Mucosa of descending colon (tissue), 3 donors: ENCODE measurements at places on chromosomes 7 and 10. TPM values are rescaled to one million over a fixed set of nuclear protein-coding genes. Genes with fewer than 3 reads are reported as not detected.

The MYH16 gene
- total RNA-seq = not detected

The WDR86 gene
- 0.38 TPM for total RNA-seq

GRCh38 chr7:29297194-29297890 is 102.8 kb downstream of the CHN2 start:
- DNase-seq = no peak

DNA sequence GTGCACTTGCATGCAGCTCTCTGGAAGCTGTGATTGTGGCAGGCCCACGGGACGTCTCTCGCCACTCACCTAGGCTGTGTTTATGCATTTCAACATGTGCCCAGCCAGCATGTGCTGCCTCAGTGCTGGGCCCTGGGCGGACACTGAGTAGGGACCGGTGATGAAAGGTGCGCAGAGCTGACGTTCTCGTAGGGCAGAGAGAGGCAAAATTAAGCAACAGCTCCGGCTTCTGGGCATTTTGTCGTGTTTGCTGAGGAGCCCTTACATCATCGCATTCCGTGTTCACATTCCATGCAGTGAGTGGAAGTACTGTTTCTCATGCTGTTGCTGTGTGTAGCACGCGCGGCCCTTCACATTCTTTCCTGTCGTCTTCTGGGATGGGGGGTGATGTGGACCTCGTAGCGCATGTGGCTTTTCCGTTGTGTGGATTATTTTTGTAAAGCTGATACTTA is 50.5 kb downstream of the PRF1 start:
- no peak for DNase-seq

GRCh38 chr7:128402356-128402755 is 7.4 kb downstream of the IMPDH1 start:
- DNase-seq = no peak

- DNase-seq = no peak
Measured at GRCh38 chr7:27213433-27214238, 13.7 kb upstream of the HOXA13 start.
